ENCODE measurements at places on chromosomes 6 and 20.

- DNase-seq = no peak
Measured at GRCh38 chr6:132268209-132268608, 133.1 kb downstream of the MOXD1 start.

GRCh38 chr6:148001844-148002642 lies 340.6 kb upstream of the SASH1 start:
- no peak for DNase-seq

DNA sequence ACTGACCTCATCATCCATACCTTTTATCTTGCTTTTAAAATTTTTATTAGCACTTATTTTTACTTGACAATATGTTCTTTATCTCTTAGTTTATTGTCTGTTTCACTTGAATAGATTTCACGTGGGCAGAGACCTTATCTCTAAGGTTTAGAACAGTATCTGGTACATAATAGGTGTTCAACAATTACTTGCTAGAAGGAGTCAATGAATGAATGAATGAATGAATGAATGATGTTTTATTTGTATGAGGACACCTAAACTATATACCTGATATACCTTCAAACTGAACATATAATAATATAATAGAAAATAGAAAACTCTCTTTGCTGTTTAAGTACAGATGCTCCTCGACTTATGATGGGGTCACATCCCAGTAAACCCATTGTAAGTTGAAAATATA lies 412.6 kb downstream of the CDKAL1 start:
- no peak for DNase-seq

DNA sequence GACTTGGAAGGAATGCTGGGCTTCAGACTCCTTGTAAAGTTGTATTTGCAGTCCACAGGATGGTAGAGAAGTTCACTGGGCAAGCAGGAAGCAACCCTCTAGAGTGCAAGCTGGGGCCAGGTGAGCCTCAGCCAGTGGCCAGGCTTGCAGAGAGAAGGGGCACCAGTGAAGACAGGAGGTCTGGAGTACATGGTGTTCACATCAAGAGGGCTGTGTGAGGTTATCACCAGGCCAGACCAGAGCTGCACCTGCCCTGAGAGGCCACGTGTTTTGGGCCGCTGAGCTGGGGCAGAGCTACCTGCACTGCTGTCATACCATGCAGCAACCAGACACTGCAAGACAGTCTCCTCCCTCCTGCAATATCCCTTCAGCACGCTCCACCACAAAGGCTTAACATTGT lies 79.0 kb downstream of the SH3BGRL2 start:
- DNase-seq = no peak

GRCh38 chr20:11581271-11581670 lies 336.4 kb upstream of the BTBD3 start:
- no peak for DNase-seq

DNA sequence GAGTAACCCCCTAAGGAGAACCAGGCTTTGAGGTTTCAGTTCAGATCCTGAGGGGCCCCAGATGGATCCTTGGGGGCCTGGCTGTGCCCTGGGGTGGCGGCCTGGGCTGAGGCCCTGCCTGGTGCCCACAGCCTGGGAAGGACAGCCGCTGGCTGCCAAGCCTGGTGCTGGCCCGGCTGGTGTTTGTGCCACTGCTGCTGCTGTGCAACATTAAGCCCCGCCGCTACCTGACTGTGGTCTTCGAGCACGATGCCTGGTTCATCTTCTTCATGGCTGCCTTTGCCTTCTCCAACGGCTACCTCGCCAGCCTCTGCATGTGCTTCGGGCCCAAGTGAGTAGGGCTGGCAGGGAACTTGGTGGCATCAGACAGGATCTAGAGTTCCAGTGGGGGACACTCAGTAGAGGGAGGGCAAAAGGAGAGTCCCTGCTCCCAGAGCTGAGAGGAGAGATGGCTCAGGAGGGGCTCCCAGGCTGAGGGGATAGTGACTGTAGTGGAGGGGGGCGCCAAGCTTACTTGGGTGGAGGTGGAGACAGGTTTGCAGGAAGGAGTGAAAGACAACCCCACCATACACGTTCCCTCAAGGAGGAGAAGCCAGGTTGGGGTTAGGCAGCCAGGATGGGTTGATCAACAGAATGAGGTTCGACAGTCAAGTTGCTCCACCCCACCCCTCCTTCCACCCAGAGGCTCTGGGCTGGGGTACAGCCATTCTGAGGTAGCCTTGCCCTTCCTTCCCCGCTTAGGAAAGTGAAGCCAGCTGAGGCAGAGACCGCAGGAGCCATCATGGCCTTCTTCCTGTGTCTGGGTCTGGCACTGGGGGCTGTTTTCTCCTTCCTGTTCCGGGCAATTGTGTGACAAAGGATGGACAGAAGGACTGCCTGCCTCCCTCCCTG lies 9.5 kb downstream of the SLC29A1 start:
- no peak for DNase-seq

- DNase-seq = no peak
Measured at GRCh38 chr6:122692807-122693580, 82.8 kb downstream of the PKIB start.

DNA sequence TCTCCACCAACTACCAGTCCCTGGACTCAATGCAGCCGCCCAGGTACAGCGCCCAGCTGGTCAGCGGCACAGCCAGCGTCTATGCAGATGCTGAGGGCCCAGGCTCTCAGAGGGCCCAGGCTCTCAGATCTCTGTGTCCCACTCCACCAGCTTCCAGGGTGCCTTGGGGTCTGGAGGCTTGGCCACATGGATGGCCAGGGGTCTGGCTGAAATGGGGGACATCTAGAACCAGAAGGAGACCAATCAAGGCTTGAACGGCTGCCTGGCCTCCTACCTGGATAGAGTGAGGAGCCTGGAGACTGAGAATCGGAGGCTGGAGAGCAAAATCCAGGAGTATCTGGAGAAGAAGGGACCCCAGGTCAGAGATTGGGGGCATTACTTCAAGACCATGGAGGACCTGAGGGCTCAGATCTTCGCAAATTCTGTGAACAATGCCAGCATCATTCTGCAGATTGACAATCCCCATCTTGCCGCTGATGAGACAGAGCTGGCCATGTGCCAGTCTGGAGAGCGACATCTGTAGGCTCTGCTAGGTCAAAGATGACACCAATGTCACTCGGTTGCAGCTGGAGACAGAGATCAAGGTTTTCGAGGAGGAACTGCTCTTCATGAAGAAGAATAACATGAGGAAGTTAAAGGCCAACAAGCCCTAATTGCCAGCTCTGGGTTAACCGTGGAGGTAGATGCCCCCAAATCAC lies 44.1 kb upstream of the GRM4 start:
- DNase-seq = peak; percentile 64

DNA sequence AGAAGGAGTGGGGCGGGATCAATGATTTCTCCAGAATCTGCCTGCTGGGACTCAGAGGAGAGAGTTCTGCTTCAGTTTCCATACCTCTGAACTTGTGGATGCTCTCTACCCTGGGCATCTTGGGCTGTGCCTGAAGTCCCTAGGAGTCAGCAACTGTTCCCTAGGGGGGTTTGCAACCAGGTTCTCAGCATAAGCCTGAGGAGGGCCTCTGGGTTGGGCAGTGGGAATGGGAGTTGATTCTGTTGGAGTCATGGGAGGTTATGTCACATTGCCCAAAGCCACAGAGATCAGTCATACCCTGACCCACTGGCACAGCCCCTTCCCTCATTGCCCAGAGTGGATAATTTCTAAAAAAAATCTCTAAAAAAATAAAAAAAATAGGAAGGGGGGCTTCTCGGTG lies 47.4 kb downstream of the MOCS1 start:
- DNase-seq = no peak

- DNase-seq = no peak
Measured at GRCh38 chr6:25874822-25875562, 949 bp upstream of the SLC17A3 start.

- DNase-seq = no peak
Measured at GRCh38 chr6:158242071-158242606, 70.1 kb upstream of the TULP4 start.

- DNase-seq = peak; percentile 69
Measured at GRCh38 chr20:15708984-15709598, 864.2 kb downstream of the KIF16B start.

GRCh38 chr6:117536317-117536716 lies 53.8 kb downstream of the DCBLD1 start:
- no peak for DNase-seq

DNA sequence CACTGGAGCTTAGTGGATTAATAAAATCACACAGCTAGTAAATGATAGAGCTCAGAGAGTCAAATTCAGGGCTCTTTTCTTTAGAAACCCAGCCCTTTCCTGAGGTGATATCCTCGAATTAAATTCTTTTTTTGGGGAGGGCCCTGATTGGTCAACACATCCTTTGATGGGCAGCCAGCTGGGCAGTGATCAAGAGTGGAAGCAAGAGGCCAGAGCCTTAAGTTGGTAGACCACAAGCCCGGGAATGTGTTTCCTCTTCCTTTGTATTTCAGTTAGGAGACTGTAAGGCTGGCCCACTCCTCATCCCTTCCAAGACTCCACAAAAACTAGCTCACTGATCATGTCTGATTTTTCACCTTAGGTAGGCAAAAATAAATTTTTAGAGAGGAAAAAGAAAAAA lies 640.5 kb downstream of the DHX35 start:
- no peak for DNase-seq

- no peak for DNase-seq
Measured at GRCh38 chr6:115728171-115728570, 332.5 kb downstream of the FRK start.

DNA sequence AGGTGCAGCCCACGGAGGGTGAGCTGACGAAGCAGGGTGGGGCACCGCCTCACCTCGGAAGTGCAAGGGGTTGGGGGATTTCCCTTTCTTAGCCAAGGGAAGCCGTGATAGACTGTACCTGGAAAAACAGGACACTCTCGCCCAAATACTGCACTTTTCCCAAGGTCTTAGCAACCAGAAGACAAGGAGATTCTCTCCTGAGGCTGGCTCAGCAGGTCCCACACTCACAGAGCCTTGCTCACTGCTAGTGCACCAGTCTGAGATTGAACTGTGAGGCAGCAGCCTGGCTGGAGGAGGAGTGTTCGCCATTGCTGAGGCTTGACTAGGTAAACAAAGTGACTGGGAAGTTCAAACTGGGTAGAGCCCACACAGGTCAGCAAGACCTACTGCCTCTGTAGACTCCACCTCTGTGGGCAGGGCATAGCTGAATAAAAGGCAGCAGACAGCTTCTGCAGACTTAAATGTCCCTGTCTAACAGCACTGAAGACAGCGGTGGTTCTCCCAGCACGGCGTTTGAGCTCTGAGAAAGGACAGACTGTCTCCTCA lies 28.0 kb downstream of the SYNE1 start:
- no peak for DNase-seq

GRCh38 chr6:16496991-16497801 lies 258.8 kb downstream of the GMPR start:
- DNase-seq = no peak

GRCh38 chr6:47168180-47168579 lies 126.0 kb upstream of the ADGRF1 start:
- no peak for DNase-seq

- no peak for DNase-seq
Measured at GRCh38 chr6:10373642-10374359, 41.1 kb downstream of the TFAP2A start.

- no peak for DNase-seq
Measured at GRCh38 chr6:106060167-106060566, 26.0 kb upstream of the PRDM1 start.

DNA sequence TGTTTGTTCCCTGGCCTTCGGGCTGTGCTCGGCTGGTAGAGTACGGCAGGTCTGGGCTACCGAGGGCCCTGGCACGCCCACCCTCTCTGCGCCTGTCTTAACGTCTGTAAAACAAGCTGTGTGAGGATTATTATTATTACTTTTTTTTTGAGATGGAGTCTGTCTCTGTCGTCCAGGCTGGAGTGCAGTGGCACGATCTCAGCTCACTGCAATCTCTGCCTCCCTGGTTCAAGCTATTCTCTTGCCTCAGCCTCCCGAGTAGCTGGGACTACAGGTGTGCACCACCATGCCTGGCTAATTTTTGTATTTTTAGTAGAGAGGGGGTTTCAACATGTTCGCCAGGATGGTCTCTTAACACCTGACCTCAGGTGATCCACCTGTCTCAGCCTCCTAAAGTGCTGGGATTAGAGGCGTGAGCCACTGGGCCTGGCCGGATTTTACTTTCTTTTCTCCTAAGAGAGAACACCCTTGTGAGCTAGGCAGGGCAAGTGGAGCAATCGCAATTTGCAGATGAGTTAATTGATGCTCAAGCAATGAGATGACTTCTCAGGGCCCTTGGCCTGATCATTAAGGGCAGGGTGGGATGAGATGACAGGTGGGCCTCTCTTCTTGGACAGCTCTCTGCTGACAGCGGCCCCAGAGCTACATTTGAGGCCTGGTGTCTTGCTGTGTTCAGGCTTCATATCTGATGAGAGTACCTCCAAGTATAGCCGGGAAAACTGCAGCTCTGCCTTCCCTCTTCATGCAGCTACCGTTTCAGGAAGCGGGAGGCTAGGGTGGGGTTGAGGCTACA lies 859 bp upstream of the SMIM29 start:
- DNase-seq = peak; percentile 56

- peak; percentile 83 for DNase-seq
Measured at GRCh38 chr6:52361945-52362442, at the start of gene PAQR8. TSS of gene PAQR8 (plus strand) at chr6:52362151. CDS start at chr6:52403214, 41,063 bp downstream.

- no peak for DNase-seq
Measured at GRCh38 chr6:91304521-91304920, 717.6 kb upstream of the MAP3K7 start.

DNA sequence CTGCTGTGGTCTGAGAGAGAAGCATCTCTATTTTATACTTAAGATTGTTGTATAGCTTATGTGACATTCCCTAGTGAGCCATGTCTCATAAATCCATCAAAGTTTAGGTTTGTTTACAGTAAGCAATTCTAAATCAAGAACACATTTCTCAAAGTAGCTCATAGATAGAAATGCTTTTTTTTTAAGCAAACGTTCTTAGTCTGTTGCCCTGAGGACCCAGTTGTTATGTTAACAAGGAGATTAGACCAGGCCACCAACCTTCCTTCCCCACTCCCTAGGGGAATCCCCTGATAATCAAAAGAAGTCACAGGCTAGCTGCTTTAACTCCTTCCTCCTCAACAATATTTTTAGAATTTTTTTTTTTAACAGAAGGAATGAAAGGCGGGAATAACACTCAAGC lies 169.0 kb downstream of the FUT9 start:
- DNase-seq = no peak

- no peak for DNase-seq
Measured at GRCh38 chr20:1945134-1945618, 48.7 kb downstream of the PDYN start.

- peak; percentile 48 for DNase-seq
Measured at GRCh38 chr6:132298344-132298949, 102.8 kb downstream of the MOXD1 start.

DNA sequence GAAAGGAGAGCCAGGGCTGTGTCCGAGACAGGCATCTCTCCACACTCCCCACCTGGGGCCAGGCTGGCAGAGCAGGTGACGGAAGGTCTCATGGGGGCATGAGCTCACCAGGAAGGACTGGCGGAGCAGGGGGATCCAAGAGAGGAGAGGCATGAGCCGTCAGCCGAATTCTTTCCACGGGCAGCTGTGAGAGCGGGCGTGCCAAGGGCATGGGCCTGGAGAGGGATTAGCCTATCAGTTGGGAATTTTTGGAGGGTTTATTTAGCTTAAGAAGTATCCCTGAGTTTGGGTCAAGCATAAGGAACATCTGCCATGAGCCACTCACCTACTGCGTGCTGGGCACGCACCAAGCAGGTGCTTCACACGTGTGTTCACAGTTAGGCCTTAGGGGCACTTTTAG lies 60.2 kb upstream of the ZNFX1 start:
- DNase-seq = no peak
